ENCODE measurements at places on chromosomes 5 and 9.

GRCh38 chr5:96187309-96188027, 225.8 kb upstream of the ELL2 start:
- DNase-seq = no peak

DNA sequence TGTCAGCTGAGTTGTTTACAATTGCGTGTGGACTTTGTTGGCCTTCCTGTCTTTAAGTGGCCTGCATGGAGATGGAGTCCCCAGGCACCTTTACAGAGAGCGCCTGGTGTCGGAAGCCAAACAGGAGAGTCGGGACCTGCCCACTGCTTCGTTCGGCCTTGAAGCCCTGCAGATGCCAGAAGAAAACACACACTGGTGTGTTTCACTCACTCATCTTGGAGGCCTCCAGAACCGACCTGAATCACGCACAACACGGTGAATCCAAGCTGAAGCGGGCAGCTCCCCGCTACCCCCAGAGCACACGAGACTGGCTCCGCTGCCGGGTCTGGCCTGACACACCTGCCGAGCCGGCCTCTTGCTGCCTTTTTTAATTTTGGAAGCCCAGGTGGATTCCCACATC, 419.4 kb upstream of the IRX4 start:
- no peak for DNase-seq

DNA sequence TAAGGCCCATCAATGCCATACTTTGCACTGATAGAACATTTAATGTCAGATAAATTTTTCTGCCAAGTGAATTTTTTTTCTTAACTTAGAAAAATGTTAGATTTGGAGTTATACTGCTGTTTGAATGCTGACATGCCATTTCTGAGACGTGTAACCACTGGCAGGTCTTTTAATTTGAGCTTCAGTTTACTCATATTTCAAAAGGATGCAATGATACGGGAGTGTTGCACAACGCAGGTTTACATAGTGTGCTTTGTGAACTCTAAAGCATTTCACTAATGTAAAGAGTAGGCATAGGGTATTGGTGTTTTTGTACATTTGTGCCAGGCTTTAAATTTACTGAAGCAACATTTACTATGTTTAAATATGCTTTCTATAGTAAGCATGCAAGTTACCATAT, 4.2 kb downstream of the ZBTB43 start:
- DNase-seq = no peak

- peak; percentile 74 for DNase-seq
These were observed 10.1 kb downstream of the EEIG1 start for GRCh38 chr9:127970401-127971313.

DNA sequence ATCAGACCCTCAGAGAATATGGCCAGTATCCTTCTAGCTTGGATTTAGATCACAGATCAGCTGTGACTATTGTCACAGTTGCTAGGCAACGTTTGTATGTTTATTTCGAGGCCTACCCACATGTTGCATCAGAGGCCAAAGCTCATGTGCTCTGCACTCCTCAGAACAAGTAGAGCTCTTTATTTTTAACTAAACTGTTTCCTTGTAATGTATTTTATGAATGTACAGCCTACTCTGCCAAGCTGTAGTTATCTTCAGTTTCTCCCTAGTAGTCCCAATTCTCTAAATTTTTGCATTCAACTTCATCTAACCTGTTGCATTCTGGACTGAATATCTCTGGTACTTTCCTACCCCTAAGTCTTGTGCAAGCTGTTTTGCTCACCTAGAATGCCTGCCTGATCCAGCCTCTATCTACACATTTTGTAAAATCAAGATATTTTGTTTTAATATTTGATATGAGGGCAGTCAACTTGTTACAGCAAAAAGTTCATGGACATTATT, 52.8 kb downstream of the CAST start:
- DNase-seq = peak; percentile 46

GRCh38 chr9:4689687-4690104, 10.3 kb downstream of the CDC37L1 start:
- DNase-seq = peak; percentile 18

DNA sequence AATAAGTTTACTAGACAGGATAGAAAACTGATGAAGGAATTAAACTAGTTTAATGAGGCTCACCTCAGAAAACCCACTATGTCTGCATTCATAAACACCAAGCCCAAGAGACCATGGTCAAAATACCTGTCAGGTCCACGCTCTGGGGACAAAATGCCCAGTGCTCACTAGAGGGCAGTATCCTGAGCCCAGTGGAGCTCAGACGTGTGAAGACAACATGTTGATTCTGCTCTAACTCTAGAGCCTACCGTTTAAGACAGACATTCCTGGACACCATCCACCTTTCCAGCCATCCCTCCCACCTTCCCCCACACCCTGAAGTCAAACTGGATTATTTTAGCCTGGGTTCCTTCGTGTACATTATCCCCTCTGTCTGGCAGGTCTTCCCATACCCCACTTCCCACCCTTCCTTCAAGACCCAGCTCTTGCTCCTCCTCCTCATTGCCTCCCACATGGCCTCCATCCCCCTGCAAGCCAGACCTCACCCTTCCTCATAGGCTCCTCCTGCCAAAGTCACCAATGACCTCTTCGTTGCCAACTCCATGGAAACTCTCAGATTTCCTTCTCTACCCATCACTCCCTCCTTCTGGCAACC, 142.3 kb upstream of the FSTL4 start:
- DNase-seq = peak; percentile 6

DNA sequence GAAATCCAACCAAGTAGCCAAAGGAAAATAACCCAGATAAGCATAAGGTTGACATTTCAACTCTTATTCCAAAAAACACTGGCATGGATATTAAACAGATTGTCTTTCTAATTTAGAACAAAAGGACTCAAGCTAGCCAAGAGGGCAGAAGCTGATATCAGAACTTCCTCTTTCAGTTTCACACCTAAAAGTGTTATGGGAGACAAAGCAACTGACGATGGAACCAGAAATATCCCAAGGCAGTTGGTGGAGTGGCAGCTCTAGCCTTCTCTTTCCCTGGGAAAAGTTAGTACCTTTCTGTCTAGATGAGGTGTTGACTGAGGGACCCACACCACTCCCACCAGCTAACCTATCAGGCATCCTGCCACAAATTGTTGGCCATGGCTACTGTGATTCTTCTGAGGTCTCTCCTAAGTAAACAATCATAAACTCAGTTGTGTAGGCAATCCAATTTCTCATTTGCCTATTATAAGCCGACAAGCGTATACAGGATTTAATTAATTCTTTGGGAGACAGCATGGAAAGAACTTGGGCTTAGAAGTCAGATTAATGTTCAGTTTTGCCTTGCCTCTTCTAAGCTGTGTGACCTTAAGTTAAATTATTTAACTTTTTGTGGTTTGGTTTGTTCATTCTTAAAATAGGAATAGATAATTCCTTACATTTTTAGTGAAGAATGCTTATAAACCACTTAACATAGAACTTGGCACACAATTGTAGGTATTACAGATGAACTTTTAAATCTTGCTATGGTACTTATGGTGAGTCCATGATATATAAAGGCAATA, 110.9 kb upstream of the ADAMTSL1 start:
- no peak for DNase-seq

- DNase-seq = no peak
These were observed 15.9 kb downstream of the GABRA1 start for GRCh38 chr5:161863811-161864210.

DNA sequence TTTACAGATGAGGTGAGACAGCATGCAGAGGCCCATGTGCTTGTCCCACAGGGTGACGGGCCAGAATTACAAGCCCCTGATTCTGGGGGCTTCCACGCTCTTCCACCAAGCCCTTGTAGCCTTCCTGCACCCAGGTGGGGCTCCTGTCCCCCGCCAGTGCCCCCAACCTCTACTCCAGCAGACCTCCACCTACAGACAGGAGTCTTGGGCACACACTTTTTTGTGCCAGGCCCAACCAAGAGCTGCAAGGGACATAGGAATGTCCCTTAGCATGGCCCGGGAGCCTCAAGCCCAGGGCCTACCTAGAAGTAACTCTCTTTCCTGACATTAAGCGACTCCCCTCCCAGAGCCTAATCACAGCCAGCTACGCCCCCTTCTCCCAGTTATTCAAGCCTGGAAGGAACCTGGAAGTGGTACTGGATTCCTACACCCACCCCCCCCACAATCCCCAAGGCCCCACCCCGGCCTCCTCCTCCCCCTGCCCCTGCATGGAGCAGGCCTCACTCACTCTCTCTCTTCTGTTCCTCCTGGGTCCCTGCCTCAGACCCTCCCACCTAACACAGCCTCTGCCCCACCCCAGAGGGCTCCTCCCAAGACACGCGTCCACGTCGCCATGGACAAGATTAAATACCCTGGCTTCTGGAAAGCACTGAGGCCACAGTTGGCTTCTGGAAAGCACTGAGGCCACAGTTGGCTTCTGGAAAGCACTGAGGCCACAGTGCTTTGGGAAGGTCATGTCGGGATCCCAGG, 30.5 kb downstream of the ADAMTS2 start:
- DNase-seq = no peak

Data from thymus (tissue), 14 donors.